ENCODE measurements at places on chromosomes 5 and 9.

GRCh38 chr5:147874910-147875367 is 3.6 kb upstream of the SCGB3A2 start:
- DNase-seq: no peak

DNA sequence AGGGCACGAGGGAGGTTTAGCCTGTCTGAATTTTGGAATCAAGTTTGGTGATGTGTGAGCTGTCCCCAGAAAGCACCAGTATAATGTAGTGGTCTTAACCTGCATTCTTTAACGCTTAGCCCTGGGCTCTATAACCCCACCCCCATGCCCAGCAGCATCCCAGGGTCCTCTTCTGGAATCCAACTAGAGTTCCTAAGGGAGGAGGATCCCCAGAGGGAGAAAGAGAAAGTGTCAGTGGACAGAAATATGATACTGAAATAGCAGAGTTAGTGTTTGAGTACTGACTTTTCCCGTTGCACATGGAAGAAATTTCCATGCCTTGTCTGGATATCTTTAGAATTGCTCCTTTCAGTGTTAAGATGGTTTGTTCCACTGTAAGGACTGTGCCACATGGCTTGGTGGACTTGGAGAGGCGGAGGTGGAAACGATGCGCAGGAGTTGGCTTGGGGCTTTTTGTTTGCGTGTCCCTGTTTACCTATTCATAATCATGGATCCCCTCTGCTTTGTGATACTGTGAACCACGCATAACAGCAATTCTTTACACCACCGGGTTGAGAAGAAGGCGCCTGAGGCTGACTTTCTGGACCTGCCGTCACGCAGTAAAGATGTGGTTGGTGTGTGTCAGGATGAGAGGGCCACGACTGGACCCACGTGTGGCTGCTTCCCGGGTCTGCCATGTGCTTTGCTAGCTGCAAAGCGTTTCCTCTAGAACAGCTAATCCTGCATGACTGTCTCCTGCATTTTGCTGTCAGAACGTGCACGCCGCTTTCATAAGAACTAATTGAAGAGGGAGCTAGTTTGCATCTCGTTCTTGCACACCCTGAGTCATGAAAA is 142.3 kb downstream of the SMARCA2 start:
- DNase-seq: no peak

DNA sequence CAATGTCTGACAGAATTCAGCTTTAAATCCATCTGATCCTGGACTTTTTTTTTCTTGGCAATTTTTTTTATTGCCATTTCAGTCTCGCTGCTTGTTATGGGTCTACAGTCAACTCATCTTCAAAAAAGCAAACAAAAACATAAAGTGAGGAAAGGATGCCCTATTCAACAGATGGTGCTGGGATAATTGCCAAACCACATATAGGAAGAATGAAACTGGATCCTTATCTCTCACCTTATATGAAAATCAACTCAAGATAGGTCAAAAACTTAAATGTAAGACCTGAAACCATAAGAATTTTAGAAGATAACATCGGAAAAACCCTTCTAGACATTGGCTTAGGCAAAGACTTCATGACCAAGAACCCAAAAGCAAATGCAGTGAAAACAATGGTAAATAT is 389.1 kb upstream of the ST8SIA4 start:
- no peak for DNase-seq

DNA sequence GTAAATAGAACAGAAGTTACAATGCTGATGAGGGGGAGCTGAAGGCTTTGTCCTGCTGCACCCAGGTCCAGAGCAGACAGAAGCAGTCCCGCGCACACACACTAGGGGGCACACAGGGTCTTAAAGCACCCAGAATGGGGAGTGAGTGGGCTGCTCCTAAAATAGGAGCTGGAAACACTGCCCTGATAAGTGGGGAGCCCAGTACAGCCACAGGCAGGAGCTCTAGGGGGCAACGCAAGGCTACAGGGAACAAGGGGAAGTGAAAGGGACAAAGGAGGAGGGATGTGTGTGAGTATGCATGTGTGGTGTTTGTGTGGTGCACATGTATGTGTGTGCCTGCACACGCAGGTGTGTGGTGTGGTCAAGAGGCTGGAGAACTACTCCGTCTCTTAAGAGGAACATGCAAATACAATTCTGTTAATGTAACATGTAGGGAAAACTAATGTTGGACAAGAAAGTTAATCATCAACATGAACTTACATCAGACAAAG is 191.5 kb downstream of the ROR2 start:
- DNase-seq: no peak

All from hematopoietic multipotent progenitor cell treated with erythropoietin and hydrocortisone succinate and interleukin-3 and kit ligand, for 17 days (in vitro differentiated cells).